ENCODE measurements at places on chromosomes 11 and 22.

GRCh38 chr22:29165321-29166060 is 40.2 kb upstream of the EMID1 start:
- DNase-seq: no peak

DNA sequence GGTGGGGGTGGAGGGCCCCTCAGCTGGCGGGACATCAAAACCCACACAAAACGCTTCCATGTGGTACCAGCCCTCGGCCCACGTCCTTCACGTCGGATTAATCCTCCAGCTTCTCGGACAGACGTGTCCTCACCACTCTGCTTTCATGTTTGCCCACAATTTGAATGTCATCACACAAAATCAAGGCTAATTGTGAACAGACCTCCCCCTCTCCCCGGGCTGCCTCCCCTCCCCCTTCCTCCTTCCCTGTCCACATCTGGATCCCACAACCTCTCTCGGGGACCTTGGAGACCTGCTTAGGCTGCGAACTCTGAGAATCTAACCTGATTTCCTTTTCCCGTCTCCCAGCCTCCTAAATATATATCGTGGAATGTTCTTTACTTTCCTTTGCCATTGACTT is 262.9 kb downstream of the MN1 start:
- DNase-seq: no peak

GRCh38 chr11:269146-269890 is 8.9 kb upstream of the NLRP6 start:
- no peak for DNase-seq

GRCh38 chr11:45590743-45591142 is 74.7 kb downstream of the CHST1 start:
- DNase-seq: no peak

DNA sequence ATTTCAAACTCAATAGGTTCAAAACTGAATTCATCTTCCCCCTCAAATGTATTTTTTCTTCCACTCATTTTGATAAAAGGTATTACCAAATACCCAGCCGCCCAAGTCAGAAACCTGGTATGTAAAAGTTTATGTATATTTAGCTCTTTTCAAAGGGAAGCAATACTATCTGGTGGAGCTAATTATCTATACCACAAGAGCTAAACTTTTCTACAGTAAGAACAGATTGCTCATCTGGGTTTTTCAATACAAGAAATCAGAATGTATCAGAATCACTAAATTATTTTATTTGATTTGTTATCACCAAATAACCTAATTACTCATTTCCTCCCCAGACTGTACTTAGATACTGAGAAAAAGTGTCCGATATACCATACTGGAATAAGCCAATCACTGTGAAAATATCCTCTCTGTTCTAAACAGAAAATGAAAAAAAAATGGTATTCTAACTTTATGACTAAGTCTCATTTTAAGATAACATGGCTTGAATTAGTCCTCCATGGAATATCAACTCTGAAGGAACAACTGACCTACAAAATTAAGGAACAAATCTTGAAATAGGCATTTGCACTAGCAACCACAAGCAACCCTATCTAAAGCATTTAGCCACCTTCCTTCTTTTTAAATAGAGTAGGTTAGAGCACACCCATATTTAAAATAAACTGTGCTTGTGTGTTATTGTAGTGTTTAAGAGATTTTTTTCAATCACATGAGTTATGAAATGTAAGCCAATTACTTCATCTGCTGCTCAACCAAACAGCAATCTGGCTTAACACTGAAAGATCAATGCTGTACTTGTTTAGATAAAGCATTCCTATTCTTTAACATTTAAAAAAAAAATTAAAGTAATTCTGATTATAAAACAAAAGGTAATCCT is 35.0 kb downstream of the RDX start:
- no peak for DNase-seq

DNA sequence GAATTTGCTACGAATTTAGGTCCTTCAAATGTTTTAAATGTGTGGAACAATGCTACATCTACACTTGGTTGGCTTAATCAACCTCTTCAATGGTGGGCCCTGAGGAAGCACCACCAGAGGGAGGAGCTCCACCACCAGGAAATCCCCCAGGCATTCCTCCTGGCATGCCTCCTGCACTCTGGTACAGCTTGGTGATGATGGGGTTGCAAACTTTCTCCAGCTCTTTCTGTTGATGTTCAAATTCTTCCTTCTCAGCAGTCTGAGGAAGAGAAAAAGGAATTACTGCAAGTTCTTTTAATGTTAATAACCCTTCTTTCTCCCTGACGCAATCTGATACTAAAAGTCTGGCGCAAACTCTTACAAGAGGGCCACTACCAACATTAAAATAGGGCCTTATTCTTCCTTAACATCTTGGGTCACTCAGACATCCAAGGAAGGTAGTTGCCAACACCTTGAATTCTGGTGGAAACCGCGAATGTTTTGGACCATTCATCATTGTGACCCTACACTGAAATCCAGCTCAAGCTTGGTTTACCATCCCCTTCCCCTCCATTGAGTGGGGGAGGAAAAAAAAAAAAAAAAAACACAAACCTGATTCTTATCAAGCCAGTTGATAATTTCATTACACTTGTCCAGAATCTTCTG is 4.2 kb downstream of the HSPA8 start:
- no peak for DNase-seq

- DNase-seq: no peak
Measured at GRCh38 chr11:93654226-93654625, 7.3 kb upstream of the CEP295 start.

- DNase-seq: no peak
Measured at GRCh38 chr11:129593098-129593497, 217.4 kb downstream of the BARX2 start.

GRCh38 chr11:13862845-13863392 is 99.6 kb upstream of the SPON1 start:
- DNase-seq: no peak

GRCh38 chr11:112352907-112353306 is 92.2 kb upstream of the PLET1 start:
- DNase-seq: no peak

DNA sequence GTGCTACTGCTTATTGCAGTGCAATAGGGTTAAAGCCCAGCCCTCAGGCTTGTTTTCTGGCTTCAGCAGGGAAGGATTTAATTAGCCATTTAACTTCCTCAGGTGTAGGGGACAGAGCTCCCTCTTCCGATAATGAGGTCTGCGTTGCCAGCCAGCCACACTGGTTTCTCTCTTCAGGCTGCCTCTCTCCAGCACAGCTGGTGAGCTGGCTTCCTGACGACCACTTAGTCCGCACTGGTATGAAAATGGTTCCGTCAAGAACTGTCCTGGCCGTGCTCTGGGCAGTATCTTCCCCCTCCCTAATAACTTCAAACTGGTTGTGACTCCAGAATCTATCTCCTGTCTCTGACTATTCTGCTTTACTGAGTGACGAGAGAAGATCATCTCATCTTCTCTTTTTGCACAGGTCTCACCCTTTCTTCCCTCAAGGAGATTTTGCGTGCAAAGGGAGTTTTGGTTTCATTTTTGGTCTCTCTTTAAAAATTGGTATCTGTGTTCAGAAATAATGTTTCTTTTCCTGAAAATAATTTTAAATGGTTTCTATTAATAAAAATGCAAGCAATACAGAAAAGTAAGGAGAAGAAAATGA is 49.2 kb downstream of the CNTN5 start:
- no peak for DNase-seq

DNA sequence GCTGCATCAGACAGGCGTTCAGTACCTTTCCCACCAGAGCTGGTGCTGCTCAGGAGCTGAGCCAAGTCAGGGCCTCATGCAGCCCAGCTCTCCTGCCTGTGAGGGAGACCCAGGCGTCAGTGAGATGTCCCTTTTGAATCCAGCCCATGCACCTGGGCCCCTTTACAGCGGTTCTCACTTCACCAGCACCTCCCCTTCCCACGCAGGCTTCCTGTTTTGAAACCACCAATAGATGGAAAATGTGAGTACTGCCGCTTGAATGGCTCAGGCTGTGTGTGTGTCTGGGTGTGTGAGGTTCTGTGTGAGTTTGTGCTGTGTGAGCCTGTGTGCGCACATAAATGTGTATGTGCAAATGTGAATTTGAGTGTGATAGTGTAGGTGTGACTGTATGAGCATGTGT is 88.4 kb downstream of the UBASH3B start:
- peak; percentile 72 for DNase-seq

DNA sequence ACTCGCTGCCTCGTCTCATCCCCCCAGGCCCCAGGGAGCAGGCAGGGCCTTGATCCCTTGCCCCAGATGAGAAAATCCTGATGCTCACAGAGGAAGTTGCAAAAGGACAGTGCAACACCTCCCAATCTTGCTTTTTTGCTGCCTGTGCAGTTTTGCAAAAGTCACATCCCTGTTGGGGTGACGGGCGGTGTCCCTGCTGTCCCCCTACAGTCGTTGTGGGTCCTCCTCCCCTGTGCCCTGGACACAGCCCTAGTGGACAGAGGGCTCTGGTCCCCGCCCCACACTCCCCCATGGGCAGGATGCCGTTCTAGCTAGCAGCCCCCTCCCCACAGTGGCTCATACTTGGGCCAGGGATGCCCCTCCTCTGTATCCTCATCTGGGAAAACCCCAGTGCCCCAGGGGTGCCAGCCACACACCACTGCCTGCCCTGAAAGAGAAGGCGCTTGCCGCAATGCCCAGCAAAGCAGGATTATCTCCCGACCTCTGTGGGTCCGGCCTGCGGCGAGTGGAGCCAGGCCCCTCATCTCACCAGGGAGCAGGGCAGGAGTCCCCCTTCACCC is 18.4 kb upstream of the CTSD start:
- no peak for DNase-seq

DNA sequence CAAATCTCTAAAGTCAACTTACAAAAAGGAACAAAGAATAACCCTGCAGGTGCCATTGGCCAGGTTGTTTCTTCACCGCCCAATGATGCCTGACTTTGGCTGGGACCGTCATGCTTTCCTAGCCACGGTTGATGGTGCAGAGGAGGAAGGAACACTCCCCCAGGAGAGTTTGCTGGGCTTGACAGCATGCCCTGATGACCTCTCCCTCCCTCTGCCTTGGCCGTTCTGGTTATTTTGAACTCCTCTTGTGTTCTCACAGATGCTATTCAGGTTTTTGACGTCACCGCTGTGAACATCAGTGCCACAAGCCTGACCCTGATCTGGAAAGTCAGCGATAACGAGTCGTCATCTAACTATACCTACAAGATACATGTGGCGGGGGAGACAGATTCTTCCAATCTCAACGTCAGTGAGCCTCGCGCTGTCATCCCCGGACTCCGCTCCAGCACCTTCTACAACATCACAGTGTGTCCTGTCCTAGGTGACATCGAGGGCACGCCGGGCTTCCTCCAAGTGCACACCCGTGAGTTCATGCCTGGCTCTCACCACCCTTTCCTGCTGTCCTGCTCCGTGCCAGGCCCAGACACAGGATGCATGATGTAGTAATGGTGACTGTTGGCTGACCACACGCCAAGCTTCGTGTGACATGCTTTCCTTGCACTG is 89.0 kb upstream of the OR4B1 start:
- no peak for DNase-seq

GRCh38 chr11:68549789-68550484 is 89.4 kb downstream of the PPP6R3 start:
- DNase-seq: no peak

DNA sequence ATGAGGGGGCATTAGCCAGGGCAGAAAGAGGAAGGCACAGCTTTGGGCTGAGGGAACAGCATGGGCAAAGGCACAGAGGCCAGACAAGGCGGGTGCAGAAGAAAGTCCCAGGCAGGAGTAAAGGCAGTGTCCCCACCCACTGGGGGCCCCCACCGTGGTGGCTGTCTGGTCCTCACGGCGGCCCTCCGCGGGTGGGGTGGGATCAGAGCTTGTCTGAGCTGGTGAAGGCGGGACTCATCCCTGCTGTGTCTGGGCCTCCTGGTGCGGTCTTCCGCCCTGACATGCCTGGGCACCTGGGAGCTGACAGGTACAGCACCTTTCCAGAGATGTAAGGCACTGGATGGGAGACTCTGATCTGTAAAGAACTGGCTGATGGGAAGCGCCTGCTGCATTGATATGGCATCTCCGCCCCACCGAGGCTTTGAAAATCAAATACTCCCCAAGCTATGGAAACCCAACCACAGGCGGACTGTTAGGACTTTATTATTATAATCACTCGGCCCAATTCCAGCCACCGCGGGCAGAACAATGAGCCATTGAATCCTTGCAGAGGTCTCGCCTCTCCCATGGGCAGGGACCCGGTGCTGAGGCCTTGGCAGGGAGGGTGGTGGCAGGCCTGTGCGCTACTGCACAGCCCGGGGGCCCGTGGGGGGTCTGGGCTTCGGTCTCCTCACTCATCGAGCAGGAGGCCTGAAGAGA is 14.2 kb upstream of the GNB1L start:
- no peak for DNase-seq
